ENCODE measurements at places on chromosomes 2 and 18.

DNA sequence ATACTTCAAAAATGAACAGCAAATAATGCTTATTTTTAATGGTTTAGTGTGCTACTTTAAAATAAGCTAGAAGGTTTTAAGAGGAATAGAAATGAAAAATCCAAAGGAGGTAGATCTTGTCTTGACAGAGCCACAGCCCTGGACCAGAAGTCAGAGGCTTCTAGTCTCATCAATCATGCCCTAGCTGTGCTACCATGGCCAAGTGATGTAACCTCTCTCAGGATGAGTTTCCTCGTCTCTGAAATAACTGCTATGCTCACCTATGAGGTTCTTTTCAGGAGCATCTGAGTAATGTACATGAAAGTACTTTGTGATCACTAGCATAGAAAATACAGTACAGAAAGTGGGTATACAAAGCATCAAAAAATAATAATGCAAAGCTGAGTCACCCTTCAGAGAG lies 248.4 kb downstream of the PID1 start:
- DNase-seq = no peak

GRCh38 chr2:240894006-240894405 lies 1.9 kb downstream of the MAB21L4 start:
- DNase-seq = no peak

- peak; percentile 8 for DNase-seq
Measured at GRCh38 chr2:200307724-200308545, 1.4 kb downstream of the SPATS2L start.

DNA sequence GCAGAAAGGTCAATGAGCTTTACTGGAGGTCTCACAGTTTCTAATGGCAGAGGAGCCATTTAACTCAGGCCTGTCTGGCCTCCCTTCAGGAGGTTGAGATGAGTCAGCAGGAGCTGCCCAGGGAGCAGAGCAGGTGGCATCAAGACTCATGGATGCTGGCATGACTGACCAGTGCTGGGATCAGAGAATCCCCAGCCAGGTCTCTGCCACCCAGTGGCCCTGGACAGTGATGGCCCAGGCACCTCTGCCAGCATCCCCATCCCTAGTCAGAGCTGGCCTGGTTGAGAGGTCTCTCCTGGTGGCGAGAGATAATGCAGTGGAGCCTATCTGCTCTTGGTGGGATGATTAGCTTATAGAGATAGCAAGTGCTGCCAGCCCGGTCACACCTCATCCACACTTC lies 43.1 kb downstream of the GYPC start:
- no peak for DNase-seq

DNA sequence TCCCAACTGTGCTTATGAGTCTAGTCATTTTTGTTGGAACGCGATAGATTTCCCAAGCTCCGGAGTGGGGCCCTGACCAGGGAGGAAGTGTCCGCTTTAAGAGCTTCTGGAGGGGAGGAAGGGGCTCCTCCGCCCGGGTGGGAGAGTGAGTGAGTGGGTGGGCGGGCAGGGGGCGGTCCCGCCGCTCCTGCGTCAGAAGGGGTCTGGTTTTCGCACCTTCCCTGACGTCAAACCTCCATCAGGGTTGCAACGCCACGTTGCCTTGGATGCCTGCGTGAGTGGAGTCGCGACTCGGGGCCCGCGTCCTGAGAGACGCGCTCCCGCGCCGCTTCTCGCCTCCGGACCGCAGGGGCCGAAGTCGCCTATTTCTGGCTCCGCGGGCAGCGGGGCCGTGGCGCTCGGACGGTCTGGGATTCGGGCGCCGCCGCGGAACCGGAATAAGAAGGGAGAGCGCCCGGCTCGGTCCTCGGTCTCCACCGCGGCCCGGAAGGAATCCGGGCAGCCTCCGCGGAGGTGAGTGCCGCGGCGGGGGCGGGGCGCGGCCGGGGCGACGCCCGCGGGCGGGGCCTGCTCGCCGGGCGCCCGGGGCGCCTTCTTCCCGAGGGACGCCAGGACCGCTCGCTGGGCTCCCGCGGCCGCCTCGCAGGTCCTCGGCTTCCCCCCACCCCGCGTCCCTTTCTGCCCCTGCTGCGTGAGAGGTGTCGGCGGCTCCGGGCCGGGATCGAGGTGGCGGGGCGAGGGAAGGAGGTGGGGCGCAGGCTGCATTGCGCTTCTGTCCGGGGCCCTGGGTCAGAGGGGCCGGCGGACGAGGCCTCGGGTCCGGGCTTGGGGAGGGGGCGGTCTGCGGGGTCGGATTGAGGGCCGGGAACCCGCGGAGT lies at the start of gene ZDBF2:
ZDBF2 (plus strand) TSS at position 230 of the 878 bp plus-strand sequence. CDS start 7,187 bp downstream, outside the sequence.
- DNase-seq = peak; percentile 54

DNA sequence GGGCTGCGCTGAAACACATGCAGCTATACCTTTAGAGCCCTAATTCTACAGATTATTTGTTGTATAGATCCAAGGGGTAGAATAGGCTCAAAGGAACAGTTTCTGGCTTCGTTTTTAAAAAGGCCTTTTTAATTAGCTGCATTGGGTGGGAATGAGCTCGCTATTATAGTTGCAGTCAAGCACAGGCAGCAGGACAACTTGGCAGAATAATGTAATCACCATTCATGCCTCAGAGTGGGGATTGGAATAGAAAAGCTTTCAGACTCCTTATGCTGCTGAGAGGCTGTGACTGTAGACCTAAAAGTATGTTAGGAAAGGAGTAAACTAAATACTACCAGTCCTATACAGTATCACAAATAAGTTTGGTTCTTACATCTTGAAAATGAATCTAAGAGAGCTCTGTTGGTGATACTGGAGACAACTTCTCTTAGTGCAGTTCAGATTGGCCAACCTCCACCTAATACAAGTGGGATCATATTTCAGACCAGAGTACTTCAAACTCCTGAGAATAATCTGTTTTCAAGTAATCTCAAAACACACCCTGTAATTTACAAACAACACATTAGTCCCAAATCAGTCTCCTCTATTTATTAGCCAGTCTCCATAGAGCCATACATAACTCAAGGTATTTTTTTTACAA lies 121.4 kb downstream of the ANTXR1 start:
- no peak for DNase-seq

DNA sequence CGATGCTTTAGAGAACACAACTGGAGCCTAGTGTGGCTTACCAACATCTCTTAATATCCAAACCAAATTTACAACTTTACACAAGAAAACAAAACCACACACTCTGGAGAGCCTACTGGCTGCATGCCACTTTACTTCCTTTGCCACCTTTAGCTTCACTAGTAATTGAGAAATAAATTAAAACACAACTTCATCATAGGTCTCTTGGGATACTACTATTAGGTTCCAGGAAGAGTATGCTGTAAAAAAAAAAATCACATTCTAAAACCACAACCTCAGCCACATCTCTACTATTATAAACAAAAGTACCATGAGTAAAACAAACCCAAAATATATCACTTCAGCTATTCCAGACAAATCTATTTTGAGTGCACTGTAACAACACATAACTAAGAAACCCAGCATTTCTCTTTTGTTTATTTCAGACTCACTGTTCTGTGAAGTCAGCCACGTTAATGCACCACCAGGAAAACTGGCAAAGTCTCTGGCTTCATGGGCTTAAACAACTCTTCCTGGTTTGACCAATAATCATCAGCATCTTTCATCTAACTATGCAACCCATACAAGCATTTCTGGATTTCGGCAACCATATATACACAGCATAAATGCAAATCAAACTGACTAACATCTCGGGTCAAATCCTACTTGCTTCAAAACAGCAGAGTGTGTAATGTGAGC lies 59.1 kb downstream of the REV1 start:
- DNase-seq = no peak

GRCh38 chr2:207885010-207885409 lies 115.3 kb upstream of the FZD5 start:
- no peak for DNase-seq

DNA sequence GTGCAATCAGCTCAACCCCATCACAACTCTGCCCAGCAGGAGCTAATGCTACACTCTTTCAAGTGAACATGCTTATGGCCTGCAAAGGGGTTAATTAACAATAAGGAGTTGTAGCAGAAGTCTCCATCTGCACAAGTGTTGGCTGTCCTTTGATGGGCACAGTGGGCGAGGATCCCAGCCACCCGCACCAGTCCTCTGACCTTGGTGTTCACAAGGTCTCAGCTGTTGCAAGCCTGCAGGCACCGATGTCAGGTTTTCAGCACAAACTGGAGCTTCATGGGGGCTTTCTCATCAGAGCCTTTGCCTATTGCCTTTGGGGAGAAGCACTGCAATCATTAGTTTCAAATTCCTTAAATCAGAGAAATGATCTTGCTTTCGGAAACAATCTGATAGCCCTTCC lies 60.9 kb upstream of the TMEM178A start:
- no peak for DNase-seq

GRCh38 chr2:223923976-223924375 lies 21.2 kb downstream of the WDFY1 start:
- no peak for DNase-seq

- no peak for DNase-seq
Measured at GRCh38 chr2:235088496-235088921, 136.7 kb downstream of the SH3BP4 start.

DNA sequence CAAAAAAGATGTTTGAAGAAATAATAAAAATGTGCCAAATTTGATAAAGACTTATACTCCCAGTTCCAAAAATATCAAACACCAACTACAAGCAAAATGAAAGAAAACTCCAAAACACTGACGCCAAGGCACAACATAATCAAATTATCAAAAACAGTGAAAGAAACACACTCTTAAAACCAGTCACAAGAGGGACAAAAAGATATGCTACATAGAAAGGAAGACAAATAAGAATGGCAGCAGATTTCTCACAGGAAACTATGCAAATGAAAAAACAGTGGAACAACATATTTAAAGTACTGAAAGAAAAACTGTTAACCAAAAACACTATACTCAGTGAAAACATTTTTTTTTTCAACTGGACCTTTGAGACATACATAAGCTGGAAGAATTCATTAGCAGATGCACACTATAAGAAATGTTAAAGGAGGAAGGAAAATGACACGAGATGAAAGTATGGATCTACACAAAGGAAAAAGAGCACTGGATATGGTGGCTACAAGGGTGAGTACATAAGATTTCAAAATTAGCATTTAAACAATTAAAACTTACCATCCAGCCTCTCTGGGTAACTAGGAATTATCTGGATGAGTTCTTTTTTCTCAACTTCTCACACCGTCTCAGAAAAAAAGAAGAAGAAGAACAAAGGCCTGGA lies 94.0 kb upstream of the ACVR1C start:
- no peak for DNase-seq

GRCh38 chr2:119111115-119111975 lies 47.2 kb downstream of the C1QL2 start:
- no peak for DNase-seq

DNA sequence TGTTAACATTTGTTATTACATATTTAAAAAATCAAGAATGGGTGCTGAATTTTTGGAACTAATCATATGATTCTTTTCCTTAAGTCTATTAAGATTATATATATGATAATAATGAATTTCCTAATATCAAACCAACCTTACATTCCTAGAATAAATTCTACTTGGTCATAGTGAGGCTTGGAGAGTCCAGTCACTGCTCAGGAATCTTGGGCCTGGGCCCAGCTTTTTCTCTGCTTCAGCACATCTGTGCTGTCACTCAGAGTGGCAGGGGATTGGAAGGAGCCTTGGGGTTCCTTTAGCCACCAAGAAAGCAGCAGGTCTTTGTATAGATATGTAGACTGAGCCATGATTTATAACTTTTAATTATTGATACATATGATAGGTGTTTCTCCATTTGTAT lies 19.9 kb upstream of the ZAP70 start:
- no peak for DNase-seq

GRCh38 chr2:222434204-222434603 lies 9.9 kb downstream of the SGPP2 start:
- no peak for DNase-seq

GRCh38 chr18:11081009-11081532 lies 68.3 kb downstream of the PIEZO2 start:
- no peak for DNase-seq

GRCh38 chr2:151827564-151828142 lies 568 bp downstream of the ARL5A start:
- DNase-seq = peak; percentile 18

GRCh38 chr18:68519336-68519735 lies 195.6 kb downstream of the TMX3 start:
- no peak for DNase-seq

- no peak for DNase-seq
Measured at GRCh38 chr2:240247241-240247867, 106.9 kb upstream of the OTOS start.

- no peak for DNase-seq
Measured at GRCh38 chr2:69993708-69994107, 32.3 kb upstream of the ASPRV1 start.

- no peak for DNase-seq
Measured at GRCh38 chr2:588074-588645, 89.0 kb downstream of the TMEM18 start.

GRCh38 chr2:236177604-236177966 lies 9.4 kb upstream of the GBX2 start:
- DNase-seq = no peak

DNA sequence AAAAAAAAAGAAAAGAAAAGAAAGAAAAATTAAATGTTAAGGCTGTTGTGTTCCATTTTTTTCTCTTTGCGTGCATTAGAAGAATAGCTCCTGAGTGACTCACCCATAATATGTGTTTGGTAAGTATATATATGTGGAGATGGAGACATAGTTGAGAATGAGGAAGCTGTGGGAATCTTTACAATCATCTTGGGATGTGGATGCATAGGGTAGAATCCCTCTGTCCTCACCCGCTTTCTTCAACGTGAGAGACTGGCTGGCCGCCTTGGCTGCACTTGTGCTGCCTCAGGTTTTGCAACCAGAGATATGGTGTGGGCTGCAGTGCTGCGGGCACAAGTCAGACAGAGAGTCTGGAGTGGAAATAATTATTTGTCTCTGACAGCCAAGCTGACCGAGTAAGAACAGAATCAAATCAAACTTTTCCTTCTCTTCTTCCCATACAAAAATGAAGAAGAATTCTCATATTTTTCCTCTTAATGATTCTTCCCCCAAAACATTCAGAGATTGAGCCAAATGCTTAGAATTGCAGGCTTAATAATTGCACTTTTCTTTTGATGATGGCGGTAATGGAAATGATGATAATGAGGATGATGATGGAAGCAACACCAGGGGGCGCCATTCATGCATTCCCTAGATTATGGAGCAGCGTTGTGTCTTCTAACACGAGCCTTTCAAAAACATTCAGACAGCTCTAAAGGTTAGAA lies 48.5 kb downstream of the SERPINB7 start:
- DNase-seq = peak; percentile 14

DNA sequence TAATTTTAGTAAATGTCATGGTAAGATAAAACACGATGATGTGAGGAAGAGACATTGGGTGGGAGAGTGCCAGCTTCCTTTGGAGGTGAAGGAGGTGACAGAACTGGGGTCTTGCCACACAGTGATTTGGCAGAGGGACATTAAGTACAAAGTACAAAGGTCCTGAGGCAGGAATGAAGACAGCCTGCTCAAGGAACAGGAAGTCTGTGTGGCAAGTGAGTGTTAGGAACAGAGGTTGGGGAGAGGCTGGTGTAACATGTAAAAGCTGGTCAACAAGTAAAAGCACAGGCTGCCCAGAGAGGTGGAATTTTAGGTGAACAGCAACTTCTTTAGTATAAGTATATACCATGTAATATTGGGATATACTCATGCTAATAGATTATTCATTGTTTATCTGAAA lies 73.1 kb downstream of the INPP5D start:
- no peak for DNase-seq

GRCh38 chr18:24212939-24213338 lies 74.1 kb downstream of the CABYR start:
- DNase-seq = no peak

All from CD4-positive, alpha-beta T cell treated with Interleukin-4 for 1 hour (primary cell).